GM04504 (cell line): ENCODE measurements at places on chromosomes 7 and 10.

DNA sequence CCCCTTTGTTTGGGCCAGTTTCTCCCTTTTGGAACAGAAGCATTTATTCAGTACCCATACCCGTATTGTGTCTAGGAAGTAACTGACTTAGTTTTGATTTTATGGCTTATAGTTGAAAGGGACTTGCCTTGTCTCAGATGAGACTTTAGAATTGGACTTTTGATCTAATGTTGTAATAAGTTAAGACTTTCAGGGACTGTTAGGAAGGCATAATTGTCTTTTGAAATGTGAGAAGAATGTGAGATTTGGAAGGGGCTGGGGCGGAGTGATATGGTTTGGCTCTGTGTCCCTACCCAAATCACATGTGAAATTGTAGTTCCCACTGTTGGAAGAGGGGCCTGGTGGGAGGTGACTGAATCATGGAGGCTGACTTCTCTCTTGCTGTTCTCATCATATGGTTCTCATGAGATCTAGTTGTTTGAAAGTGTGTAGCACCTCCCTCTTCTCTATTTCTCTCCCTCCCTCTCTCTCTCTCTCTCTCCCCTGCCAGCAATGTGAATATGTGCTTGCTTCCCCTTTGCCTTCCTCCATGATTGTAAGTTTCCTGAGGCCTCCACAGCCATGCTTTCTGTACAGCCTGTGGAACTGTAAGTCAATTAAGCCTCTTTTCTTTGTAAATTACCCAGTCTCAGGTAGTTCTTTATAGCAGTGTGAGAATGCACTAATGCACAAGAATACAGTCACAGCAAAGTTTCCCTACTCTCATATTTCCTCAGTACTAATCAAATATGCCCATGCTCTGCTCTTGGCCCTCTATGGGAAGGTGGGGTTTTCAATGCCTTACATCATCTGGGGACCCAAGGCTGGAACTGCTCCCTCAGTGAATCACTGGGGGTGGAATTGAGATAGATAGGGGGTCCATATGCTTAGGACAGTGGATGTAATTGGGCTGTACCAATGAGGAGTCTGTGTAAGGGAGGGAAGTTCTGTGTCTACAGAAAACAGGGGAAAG lies 17.2 kb upstream of the AKR1C1 start:
- no peak for DNase-seq

DNA sequence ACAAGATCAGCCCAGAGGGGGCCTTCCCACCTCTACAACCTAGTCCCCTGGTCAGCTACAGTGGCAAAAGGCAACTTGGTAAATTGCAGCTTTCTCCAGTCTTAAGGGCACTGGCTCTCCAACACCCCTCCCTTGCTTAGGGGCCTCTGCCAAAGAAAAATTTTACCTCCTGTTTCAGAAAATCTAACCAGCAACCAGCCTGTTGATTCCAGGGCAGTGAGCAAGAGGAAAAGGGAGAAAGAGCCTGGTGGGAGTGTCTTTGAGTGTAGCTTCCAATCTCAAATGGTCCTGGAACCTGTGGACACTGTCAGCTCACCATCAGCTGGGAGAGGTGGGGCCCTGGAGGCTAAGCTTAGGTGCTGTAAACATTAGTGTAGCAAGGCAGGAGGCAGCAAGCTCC lies 22.9 kb downstream of the ACTR1A start:
- DNase-seq: no peak

DNA sequence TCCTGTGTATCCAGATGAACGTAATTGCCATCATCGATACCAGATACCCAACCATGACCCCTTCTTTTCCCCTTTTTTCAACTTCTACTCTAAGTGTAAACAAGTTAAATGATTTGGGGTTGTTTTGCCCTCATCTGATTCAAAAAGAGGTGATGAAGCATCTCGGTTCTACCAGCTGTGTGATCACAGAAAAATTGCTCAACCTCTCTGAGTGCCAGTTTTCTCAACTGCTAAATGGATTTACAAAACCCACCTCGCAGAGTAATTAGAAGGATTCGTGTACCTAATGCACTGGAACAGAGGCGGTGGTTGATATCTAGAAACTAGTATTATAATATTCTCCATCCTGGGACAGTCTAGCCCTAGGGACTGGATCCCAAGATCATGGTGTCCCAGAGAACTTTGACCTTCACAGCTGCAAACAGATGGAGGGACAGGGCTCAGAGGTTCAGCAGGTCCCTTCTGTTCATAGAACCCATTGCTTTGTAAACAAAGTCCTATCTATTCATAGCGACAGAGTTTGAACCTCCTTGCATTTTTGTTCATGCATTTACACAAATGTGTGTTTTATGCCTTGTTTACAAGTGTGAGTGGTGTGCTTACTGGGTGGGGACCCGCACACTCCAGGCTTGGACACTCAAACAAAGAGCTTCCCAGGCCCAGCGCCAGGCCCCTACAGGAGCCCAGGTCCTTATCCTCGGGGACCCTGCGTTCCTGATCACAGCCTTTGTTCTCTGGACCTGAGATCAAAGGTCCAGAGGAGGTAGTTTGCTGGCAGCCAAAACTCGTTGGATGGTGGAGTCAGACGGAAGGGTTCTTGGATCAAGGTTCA lies 46.4 kb downstream of the CALML3 start:
- no peak for DNase-seq

- DNase-seq: no peak
These were observed 35.9 kb downstream of the EEPD1 start for GRCh38 chr7:36188906-36189305.

DNA sequence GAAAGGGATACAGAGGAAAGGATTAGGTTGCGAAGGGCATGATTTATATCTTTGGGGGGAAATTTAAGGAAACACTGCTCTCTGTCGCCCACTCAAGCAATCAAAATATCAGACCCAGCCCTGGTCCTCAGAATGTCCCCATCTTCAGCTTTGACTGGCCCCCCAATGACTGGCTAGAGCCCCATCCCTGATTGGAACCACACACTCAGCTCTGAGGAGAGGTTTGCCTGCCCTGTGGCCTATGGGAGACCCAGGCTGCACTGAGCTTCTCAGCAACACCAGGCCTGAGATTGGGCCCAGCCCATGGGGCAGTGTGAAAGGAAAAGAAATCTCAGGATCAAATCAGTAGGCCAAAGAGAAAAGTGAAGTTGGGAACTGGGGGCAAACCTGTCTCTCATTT lies 69.5 kb downstream of the ADCYAP1R1 start:
- DNase-seq: no peak

- no peak for DNase-seq
These were observed 6.9 kb upstream of the ZNF33A start for GRCh38 chr10:38003588-38003987.

- DNase-seq: no peak
These were observed 7.0 kb downstream of the NPC1L1 start for GRCh38 chr7:44534087-44534486.

GRCh38 chr7:30027740-30028215 lies 434 bp upstream of the PLEKHA8 start:
- DNase-seq: no peak

GRCh38 chr7:30183749-30184369 lies 49.1 kb downstream of the MTURN start:
- no peak for DNase-seq

DNA sequence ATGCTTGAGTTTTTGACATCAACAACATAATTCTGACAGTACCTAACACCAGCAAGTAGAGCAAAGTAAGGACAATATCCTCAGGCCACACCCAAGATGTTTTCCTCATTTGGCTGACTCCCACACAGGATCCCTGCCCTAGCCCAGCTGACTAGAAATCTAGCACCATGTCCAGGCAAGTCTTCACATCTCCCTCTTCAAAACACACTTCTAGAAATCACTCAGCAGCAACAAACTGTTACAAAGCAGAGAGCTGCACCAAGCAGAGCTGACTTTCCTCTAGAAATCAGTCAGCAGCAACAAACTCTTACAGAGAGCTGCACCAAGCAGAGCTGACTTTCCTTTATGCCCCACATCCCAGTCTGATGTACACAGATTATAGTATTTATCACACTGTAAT lies 7.7 kb downstream of the TMEM168 start:
- DNase-seq: no peak

DNA sequence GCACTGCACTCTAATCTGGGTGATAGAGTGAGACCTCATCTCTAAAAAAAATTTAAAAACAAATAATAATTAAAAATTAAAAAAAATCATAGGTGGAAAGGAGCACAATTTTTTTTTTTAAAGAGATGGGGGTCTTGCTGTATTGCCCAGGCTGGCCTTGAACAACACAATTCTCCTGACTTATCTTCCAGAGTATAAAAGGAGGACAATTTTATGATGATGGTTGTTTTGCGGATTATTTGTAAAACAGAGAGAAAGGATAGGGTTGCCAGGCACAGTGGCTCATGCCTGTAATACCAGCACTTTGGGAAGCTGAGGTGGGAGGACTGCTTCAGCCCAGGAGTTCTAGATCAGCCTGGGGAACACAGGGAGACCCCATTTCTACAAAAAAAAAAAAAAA lies 5.0 kb downstream of the ACTR1A start:
- no peak for DNase-seq

DNA sequence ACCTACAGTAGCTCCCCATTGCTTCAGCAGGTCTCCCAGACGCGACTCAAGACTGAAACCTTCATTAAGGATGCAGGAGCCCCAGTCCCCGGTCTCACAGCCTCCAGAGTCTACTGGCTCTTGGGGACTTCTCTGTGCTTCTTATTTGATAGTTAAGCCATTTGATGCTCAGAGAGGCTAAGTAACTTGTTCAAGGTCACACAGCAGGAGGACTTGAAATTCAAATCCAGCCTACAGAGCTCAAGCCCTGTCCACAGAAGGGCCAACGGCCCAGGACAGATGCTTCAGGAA lies 21.2 kb upstream of the ZMIZ1 start:
- DNase-seq: no peak

GRCh38 chr10:96719850-96720421 lies 378 bp downstream of the PIK3AP1 start:
- no peak for DNase-seq

DNA sequence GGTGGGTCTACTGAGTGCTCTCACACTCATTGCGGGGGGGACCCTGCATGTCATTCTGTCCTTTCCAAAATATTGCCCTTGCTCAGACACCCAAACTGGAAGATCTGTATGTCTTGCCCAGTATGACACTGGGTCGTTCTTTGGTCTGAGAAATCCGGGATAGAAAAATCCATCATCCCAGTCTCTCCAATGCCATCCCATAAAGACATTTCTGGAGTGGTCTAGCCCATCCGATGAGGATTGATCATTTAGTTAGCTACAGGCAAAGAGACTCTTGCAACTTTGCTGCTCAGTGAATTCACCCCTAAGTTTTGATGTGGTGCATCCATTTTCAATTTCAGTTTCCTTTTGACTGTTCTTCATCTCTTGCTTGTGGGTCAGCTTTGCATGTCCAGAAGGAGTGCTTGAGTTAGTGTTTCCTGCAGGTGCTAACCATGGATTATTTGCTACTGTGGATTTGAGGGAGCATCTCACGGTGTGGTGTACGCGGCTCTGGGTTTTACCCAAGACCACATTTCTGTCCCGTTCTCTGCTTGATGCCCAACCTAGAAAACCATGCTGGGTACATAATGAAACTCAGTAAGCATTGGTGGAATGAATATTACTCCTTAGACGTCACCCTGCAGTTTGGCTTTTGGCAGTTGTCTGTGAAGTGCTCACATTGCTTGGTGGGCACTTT lies 247.0 kb upstream of the MKI67 start:
- no peak for DNase-seq

DNA sequence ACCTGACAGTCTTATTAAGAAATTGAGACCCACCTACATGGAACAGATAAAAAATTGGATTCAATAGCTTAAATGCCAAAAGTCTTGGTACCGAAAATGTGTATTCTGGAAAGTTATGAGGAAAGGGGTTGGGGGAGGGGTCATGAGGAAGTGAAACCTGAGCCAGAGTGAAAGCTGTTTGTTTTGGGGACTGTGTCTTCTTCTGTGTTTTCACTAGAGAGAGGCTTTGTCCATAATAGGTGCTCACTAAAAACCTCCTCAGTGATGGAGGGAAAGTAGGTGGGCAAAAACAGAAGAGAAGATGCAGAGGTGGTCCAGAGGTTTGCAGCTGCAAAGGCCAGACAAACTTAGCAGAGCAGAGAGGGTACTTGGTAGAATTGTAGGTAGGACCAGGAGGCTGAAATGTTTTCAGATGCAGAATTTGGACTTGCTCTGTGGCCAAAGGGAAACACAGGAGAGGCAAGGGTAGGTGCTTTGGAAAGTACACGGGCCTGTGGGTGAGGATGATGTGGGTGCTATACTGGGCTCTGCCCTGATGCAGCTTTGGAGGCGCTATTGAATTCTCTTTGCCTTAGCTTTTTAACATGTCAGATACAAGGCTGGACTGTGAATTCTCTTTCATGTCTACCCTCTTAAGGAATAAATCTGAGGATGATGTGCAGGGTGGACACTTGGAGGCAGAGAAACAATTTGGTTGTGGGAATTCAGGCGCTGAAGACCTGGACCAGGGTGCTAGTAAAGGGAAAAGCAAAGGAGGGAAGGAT lies 254.6 kb downstream of the PTEN start:
- DNase-seq: no peak

- no peak for DNase-seq
These were observed 32.4 kb downstream of the BTBD16 start for GRCh38 chr10:122303271-122304053.

DNA sequence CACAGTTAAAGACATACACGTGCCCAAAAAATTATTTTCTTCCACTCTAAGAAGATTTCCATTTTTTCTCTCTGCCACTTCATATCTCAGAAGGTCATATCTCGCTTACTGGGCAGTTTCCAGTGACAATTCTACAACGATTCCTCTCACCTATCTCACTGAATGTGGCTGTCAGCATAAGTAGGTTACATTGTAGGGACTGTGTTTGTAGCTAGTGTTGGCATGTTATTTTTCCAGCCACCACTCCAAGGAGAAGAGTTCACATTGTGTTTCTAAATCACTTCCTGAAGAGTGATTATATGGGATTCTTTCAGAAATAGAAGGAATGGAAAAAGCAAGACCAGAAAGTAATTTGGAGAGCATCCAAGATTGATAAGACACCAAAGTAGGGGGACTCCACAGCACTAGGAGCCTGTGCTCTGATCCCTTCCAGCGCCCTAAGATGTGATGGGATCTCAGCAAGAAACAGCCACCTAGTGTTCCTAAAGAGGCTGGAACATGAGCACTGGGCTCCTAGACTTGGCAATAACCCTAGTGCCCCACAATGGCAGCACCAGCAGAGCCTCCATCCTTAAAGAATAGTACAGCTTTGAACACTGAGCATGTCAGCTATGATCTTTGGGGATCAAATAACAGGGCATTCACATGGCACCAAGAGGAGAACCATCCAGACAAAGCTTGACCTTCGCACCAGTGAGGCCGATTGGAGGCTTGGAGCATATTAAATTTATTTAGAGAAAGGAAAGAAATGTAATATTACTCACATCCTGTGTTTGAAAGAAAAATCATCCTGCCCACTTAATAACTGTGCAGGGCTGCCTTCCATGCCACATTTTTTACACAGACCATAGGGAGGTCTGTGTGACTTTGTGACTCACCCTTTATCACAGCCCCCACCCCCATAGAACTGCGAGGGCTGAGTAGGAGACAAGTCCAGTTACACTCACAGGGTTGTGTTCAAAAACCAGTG lies 51.8 kb downstream of the CAV1 start:
- DNase-seq: peak; percentile 94
